GM23248 (cell line): ENCODE measurements at places on chromosomes 12 and 14.
A peak's percentile ranks its signal among the peaks of the same experiment; 100 is the strongest.

- DNase-seq: peak; percentile 72
These were observed 299.0 kb downstream of the CCDC91 start for GRCh38 chr12:28489246-28489645.

GRCh38 chr14:105467249-105467941, 7.2 kb upstream of the CRIP2 start:
- DNase-seq: no peak

GRCh38 chr12:51951199-51951842, at the start of gene ACVR1B:
Gene ACVR1B, plus strand, starts transcription at chr12:51951699. Its CDS starts 45 bp downstream, at chr12:51951744.
- DNase-seq: peak; percentile 97

DNA sequence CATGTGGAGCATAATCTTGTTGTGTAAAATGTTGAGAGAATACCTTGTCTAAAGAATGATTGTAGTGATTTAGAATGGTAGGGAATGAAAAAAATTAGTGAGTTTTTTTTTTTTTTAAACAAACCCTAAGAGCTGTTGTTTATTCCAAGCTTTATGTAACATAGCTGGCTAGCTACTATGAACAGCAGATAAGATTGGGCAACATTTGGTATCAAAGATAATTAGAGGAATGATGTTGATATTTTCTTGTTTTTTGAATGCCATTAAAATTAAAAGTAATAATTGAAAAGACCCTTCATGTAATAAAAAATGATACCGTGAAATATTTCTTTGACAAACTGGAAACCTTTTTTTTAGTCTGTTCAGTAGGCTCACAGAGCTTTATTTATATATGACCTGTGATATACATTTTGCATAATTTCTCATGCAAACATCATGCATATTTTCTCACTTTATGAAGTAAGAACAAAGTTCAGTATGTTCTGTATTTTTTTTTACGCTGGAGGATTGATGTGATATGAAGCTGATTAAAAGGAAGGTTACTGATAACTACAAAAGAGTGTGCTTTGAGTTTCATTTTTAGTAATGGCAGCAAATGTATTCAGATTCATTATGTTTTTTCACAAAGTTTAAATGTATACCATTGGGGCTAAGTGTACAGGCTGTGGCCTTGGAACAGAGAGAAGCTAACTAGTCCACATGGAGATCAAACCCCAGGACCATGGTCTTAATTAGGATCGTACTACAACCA, 8.1 kb downstream of the CPSF6 start:
- no peak for DNase-seq

- peak; percentile 18 for DNase-seq
These were observed 162.1 kb downstream of the ADCK1 start for GRCh38 chr14:77961847-77962580.

- peak; percentile 27 for DNase-seq
These were observed 26.3 kb upstream of the CISTR start for GRCh38 chr12:53777936-53778644.

GRCh38 chr14:69321601-69322330, 61.8 kb downstream of the GALNT16 start:
- DNase-seq: peak; percentile 30

DNA sequence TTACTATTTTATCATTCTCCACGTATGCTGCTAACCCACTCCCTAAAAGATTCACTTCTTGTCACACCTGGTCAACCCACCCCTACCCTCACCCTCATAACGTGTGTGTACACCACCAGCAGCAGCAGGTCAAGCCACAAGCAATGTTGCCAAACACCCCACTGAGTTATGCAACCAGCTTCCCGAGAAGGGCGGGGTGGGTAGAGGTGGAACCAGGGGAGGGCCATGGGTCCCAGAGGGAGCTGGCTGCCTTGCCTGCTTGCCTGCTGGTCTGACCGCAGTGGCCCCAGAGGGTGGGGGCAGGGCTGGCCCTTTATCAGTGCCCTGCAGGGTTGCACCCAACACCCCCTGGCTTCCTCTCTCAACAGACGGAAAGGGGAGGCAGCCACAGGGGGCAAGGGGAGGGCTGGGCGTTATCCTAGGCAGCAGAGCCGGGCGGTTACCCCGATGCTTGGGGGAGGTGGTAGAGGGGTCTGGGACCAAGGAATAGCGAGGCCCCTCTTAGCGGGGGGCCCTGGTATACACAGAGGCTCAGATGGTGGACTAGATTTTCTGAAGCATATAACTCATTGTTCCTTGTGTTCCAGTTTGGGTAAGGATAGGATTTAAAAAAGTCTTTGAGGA, 3.5 kb upstream of the NFE2 start:
- DNase-seq: peak; percentile 74

DNA sequence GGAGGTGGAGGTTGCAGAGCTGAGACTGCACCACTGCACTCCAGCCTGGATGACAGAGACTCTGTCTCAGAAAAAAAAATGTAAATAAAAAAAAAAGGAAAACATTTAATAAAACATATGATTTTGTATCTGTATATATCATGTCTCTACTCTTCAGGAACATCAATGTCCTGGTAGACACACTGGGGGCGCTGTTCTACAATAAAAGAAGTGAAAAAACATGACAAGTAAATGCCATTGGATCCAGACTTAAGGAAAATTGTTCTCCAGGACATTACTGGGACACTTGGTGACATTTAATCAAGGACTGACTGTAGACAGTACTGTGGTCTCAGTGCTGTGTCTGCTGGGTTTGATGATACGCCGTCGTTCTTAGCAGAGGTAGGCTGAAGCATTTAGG, 15.5 kb upstream of the KLC1 start:
- no peak for DNase-seq

DNA sequence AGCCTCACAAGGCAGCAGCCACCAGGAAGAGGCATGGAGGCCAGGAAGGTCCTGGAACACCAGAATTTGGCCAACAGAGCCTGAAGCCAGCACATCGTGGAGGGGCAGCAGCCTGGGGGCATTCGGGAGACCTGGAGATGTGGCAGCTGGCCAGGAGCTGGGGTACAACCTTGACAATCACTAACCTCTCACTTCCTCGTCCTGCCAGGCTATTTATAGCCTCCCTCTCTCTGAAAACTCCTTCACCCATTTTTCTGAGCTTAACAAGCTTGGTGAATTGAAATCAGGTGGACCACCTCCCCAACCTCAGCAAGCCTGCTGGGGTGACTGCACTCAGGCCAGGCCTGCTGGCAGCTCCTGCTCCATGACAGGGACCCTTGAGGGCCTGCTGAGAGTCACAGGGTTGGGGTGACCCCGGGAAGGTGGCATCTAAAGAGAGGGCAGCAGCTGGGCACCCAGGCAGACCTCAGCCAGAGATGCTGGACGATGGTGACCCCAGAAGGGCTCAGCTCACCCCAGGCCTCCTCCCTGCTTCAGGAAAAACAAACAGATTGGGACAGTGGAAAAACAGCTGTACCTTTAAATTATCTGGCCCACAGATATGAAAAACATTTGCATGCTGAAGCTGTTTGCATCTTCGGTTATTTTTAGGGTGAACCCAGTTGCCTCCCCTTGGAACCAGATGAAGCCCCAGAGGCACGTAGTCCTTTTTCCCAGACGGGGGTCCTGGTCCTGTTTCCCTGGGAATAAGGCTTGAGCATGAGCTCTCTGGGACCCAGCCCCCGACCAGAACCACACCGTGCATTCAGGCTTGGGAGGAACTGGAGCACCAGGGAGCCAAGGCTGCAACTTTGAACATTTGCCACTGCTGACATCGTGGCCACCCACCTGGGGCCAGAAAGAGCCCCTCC, 67.0 kb downstream of the PITPNM2 start:
- no peak for DNase-seq

DNA sequence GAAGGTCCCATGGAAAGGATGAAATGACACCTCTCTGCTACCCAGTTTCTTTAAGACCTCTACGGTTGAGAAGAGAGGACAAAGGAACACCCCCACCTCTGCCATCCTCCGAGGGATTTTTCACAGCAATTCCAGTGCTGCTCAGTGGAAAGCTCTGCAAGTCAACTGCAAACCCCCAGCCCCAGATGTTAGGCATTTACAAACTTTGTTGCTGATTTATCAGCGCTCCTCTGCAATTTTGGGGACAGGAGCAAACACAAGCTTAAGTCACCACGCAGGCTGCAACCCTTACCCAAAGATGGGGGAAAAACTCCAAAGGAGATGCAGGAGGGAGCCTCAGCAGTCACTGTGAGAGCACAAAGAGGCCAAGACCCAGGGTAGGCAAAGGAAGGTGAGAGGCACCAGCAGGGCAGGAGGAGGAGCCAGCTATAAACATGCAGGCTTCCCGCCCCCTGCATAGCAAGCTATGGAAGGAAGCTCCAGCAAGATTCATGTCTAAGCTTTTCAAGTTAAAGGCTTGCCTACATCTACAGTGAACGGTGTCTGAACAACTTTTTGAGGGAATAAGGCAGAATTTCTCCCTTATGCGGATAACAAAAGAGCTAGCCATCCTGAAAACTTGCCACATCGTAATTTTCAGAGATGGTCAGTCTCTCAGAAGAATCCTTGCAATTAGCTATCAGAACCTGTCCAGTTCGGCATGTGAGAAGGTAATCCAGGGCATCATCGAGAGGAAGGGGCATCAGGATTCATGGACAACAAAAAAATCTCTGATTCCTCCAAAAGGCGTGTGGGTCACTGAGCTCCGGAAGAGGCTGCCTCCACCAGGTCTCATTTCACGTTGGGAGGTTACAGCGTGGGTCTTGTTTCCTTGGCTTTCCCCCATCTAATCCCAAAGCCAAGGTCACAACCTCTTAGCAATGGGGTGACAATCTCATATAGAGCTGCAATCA, 3.9 kb downstream of the CTDSP2 start:
- DNase-seq: peak; percentile 66

- no peak for DNase-seq
These were observed 23.4 kb downstream of the TSPAN8 start for GRCh38 chr12:71134405-71134804.

- peak; percentile 19 for DNase-seq
These were observed 2.6 kb upstream of the WNK1 start for GRCh38 chr12:749751-750270.

DNA sequence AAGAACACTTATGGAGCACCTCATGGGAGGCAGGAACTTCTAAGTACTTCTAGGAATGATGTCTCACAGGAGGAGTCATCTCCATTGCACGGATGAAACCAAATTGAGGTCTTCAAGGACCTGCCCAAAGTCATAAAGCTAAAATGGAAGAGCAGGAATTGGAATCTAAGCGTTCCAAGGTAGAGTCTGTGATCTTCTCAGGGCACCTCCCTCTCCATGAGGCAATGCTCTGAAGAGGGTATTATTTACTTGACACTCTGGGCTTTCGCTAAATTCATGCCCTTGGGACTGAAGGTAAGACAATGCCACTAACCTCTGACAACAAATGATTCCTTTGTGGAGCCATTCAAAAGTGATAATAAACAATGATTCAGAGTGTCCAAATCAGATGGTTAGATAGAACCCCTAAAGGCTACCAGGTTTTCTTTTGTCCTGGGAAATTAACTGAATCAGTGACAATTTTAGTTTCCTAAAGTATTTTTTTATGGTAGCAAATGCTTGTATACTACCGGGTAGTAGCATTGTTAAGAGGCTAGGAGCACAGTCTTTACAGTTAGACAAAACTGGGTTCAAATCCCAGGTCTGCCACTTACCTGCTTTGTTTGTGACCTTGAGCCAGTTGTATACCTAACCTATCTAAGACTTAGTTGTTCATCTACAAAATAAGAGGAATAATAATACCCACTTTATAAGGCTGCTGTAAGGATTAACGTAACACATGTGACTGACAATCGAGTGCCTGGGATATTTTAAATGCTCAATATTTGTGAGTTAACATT, 12.3 kb downstream of the HMGA2 start:
- DNase-seq: no peak

- no peak for DNase-seq
These were observed 191.7 kb upstream of the GSC start for GRCh38 chr14:94961386-94962165.

- no peak for DNase-seq
These were observed 213.4 kb upstream of the EGLN3 start for GRCh38 chr14:34164162-34164864.

- DNase-seq: peak; percentile 90
These were observed 51.0 kb downstream of the BMAL2 start for GRCh38 chr12:27383429-27384260.

DNA sequence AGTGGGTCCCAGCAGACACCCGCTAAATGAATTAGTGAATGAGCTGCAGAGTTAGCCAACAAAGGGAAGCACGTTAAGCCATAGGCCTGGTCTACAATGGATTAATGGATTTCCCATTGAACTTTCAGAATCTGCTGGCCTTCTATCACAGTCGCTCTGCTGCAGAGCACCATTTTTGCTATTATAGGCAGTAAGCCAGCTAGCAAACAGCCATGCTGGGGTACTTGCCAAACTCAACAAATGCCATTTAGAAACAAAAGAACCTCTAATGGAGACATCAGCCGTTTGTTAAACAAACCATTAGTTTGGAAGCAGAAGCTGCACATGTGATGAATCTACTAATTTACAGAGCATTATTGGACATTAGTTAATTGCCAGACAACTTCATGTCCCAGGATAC, 181.1 kb upstream of the STXBP6 start:
- no peak for DNase-seq
